Smooth muscle cell of the pulmonary artery (primary cell): ENCODE measurements at places on chromosomes 16 and 17. TPM values are rescaled to one million over a fixed set of nuclear protein-coding genes. Genes with fewer than 3 reads are reported as not detected.

The LRRC46 gene
- 0.10 and 0.20 TPM in 2 replicates for total RNA-seq

The GLP2R gene
- not detected in 2 replicates for total RNA-seq

The VAC14 gene
- total RNA-seq: 30.7 and 58.5 TPM in 2 replicates

The KRTAP17-1 gene
- not detected in 2 replicates for total RNA-seq

The TADA2A gene
- total RNA-seq: 16.8 and 17.8 TPM in 2 replicates

The ZP2 gene
- total RNA-seq: not detected in 2 replicates

The PIPOX gene
- 1.2 and 1.4 TPM in 2 replicates for total RNA-seq
